Naive thymus-derived CD4-positive, alpha-beta T cell (primary cell): ENCODE measurements at places on chromosomes 6 and 20. TPM values are rescaled to one million over a fixed set of nuclear protein-coding genes. Genes with fewer than 3 reads are reported as not detected.

DNA sequence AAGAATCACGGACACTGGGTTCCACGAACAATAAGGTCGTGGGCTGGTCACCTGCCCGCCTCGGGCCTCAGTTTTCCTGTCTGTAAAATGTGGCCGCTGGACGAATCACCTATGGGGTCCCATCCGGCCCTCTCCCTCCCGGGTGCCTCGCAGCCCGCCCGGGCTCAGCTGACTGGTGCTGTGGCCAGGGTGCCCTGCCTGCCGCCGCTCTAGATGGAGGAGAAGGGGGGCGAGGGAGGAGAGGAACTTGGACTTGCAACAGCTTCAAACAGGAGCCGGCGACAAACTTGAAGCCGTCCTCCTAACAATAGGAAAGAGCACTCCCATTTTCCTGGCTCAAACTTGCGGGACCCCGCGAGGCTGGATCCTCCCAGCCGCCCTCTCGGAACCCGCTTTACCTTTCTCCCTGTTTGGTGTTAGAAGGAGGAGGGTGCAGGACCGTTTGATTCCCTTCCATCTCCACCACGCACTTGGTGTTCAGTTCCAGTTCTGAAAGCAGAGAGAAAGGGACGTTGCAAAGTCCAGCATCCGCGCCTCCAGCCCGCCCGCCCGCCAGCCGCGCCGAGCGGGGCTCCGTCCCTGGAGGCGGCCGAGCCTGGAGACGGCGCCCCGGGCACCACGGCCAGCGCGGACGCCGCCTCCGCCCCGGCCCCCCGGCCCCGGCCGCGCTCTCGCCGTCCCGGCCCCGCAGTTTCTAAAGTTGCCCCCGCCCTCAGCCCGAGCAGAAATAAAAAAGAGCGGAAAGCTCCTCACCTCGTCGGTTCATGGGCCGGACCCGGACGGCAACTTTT, 584 bp downstream of the KIF13A start:
- no peak overlapping the region for H3K4me3 ChIP-seq
- no peak for DNase-seq
- peaks cover 5% of the 10 kb centered on the region for H3K27me3 ChIP-seq
- H3K4me1 ChIP-seq: peaks cover 7% of the 10 kb centered on the region
- no peaks in the 10 kb centered on the region for H3K36me3 ChIP-seq
- no peak overlapping the region for H3K27ac ChIP-seq

The SRSF12 gene
- not detected in 2 replicates for total RNA-seq

GRCh38 chr6:138001750-138002349, 105.4 kb downstream of the PERP start:
- H3K36me3 ChIP-seq: no peaks in the 10 kb centered on the region
- no peaks in the 10 kb centered on the region for H3K27me3 ChIP-seq
- peak; percentile 57 for DNase-seq
- no peak overlapping the region for H3K4me3 ChIP-seq

The NHLRC1 gene
- total RNA-seq: 0.61 TPM

DNA sequence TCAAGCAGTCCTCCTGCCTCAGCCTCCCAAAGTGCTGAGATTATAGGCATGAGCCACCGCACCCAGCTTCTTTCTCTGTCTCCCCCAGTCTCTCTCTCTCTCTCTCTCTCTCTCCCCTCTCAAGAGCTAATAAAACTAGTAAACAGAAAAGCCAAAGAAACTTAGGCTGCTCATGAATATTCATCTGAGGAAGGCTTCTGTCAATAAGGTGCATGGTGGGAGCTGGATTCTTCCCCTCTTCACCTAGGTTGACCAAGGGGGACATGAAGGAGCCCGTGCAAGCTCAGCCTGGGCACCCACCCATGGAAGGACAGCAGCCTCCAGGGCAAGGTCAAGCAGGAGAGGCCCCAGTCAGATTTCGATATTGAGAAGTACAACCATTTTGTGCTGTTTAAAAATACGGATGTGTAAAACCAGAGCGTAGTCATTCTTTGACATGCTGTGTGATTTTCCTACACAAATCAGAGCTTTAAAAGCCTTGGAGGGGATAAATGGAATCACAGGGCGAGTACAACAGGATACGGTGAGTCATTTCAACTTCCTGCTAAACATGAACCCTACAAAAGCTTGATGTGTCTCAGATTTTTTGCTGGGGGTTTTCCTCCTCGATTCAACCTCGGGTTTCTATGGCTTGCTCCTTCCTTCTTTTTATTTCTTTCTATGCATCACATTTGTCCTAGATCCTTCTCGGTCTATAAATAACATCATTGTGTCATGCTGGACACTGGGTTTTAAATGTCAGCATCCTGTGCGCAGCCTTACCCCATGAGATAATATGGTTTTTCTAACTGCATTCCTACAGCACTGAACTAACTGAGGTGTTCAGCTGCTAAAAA, 368.9 kb upstream of the JARID2 start:
- no peaks in the 10 kb centered on the region for H3K27me3 ChIP-seq
- peaks cover 15% of the 10 kb centered on the region for H3K4me1 ChIP-seq
- peak overlapping the region; percentile 2 for H3K27ac ChIP-seq
- peak; percentile 38 for DNase-seq

The GHRH gene
- total RNA-seq: not detected

The THBS2 gene
- not detected for total RNA-seq

DNA sequence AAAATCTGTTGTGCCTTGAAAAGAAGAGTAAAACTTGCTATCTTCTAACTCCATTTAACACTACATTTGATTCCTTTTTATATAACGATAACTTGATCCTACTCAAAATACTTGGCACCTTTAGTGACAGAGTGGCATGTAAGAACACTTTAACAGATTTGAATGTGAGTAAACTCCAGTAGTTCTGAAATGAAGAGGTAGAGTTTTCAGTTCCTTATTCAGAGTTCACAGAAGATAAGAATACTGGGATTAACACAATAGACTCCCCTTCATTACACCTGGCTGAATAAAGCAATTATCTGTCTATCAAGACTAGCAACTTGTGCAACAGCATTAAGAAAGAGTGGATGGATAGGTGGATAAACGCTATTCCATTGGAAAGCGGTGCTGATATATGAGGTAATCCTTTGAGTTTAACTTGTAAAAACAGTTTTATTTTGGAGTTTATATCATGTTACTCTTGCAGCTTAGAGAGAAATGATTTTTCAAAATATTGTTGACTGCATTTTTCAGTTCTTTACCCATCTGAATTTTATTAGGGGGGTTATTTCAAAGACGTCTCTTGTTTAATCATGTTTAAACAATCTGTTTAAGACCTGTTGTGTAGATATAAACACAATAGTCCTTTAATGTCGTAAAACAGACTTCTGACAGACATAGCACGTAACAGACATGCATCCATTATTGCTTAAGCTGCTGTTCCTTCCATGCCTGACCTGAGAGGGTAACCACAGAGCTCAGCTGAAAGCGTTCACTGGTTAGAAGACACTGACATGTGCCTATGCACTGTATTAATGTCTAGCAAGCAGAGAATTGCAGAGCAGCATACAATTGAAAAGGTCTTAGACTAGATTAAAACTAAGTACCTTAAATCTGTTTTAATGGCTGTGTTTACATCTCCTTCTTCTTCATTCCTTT, 102.4 kb upstream of the SUPT3H start:
- H3K27ac ChIP-seq: no peak overlapping the region
- H3K4me3 ChIP-seq: no peak overlapping the region
- no peak for DNase-seq
- H3K27me3 ChIP-seq: no peaks in the 10 kb centered on the region

DNA sequence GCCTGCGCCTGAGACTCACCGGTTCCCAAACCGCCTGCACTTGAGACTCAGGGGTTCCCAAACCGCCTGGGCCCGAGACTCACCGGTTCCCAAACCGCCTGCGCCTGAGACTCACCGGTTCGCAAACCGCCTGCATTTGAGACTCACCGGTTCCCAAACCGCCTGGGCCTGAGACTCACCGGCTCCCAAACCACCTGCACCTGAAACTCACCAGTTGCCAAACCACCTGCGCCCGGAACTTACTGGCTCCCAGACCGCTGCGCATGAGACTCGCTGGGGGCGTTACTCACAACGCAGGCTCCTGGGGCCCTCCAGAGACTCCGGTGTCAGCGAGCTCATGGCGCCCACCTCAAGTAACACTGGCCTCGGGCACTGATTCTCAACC, 90.2 kb downstream of the DACT2 start:
- no peaks in the 10 kb centered on the region for H3K36me3 ChIP-seq
- H3K27me3 ChIP-seq: no peaks in the 10 kb centered on the region
- no peak overlapping the region for H3K4me3 ChIP-seq
- no peak overlapping the region for H3K27ac ChIP-seq
- H3K4me1 ChIP-seq: no peaks in the 10 kb centered on the region

DNA sequence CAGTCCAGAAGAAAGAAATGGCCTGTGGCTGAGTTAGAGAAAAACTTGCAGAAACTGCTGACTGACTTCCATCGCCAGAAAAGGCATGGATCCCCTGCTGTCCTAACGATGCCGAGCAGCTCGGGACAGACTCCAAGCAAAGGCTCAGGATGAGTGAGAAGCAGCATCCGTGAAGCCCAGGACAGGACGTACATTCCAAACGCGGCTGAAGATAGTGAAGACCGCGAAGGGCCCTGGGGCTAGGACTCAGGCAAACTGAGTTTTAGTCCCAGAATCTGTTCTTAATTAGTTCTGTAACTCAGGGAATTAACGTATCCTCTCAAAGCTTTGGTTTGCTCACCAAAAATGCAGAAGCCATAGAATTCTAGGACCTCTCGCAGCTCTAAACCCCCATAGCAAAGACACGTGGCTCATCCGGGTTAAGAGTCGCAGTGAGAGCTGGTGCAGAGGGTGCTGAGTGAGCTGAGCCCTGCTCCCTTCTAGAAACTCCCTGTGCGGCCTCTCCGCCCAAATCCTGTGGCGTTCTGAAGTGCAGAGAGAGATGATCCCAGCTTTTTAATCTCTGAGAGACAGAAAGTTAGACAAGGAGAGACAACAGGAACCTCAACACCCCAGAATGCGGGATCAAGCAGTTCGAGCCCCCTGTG, 132.9 kb upstream of the THBS2 start:
- no peak overlapping the region for H3K27ac ChIP-seq
- H3K27me3 ChIP-seq: no peaks in the 10 kb centered on the region
- no peaks in the 10 kb centered on the region for H3K4me1 ChIP-seq
- H3K36me3 ChIP-seq: no peaks in the 10 kb centered on the region

GRCh38 chr6:37648465-37649330, 49.0 kb downstream of the MDGA1 start:
- DNase-seq: peak; percentile 39
- no peak overlapping the region for H3K27ac ChIP-seq
- H3K4me3 ChIP-seq: no peak overlapping the region

DNA sequence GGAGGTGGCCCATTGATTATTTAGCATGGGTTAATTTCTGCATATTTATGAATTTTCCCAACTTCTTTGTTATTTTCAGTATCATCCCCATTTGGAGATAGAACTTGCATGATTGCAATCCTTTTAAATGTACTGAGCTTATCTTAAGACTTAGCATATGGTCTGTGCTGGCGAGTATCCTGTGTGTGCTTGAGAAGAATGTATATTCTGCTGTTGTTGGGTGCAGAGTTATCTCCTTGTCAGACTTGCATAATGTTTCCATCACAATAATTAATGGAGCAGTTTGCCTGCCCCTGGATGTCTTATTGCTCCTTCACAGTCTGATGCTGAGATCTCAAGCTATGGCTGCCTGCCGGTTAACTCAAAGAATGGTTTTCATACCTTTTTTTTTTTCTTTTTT, 112.6 kb downstream of the CDYL start:
- no peaks in the 10 kb centered on the region for H3K27me3 ChIP-seq
- H3K4me3 ChIP-seq: no peak overlapping the region
- H3K4me1 ChIP-seq: no peaks in the 10 kb centered on the region
- DNase-seq: no peak
- peaks cover 22% of the 10 kb centered on the region for H3K36me3 ChIP-seq

DNA sequence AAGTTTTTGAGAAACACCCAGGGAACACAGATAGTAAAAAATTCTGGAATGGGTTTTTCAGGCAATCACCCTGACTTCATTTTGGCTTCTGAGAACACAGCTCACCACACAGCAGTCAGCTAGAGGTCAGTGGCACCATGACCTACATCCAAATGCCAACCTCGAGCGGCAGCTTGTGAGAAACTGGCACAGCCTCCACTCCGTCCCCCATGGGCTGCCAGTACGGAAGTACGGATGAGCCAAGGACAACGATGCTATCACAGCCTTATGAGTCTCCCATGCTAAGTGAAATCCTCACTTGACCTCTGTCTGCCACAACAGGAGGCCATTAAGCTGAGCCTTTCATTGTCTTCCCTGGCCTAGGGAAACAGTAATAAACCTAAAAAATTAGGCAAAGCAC, 32.0 kb downstream of the KIF16B start:
- H3K4me3 ChIP-seq: no peak overlapping the region
- H3K27ac ChIP-seq: no peak overlapping the region
- H3K36me3 ChIP-seq: no peaks in the 10 kb centered on the region
- no peaks in the 10 kb centered on the region for H3K4me1 ChIP-seq
- DNase-seq: no peak

DNA sequence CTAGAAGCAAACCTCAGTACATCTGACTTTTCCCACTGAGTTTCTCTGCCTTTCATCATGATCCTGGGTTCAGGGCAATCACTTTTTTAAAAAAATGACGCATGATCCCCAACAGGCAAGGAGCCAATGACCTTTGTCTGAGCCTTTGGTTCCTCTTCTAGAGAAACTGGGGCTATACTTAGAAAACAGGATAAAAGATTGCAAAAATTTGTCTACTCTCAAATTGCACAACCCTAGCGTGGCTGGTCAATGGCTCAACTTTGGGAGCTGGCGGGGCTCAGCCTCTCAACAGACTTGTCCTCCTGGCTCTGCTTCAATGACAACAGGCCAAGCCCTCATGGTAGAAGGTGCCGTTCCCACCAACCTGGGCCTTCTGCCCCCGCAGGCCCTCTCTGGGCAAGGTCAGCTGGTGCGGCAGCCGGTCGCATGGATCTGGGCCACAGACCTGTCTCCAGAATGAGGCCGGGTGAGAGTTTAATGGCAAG, 48.7 kb downstream of the PDYN start:
- no peak for DNase-seq
- no peak overlapping the region for H3K4me3 ChIP-seq
- no peak overlapping the region for H3K27ac ChIP-seq

The ZBTB2 gene
- 26.7 TPM for total RNA-seq

GRCh38 chr6:134317471-134318131, at the start of gene SGK1:
SGK1 (minus strand) TSS chr6:134318112; CDS start chr6:134317460, 652 bp downstream.
- H3K27ac ChIP-seq: peak within 1 kb of the TSS; percentile 37
- peak; percentile 6 for DNase-seq
- no peaks in the 10 kb centered on the region for H3K27me3 ChIP-seq
- no peaks in the 10 kb centered on the region for H3K36me3 ChIP-seq
- peak within 1 kb of the TSS; percentile 68 for H3K4me3 ChIP-seq

The OTOR gene
- not detected for total RNA-seq

The PKIB gene
- total RNA-seq: 0.92 TPM

GRCh38 chr6:133890711-133891148, 1.8 kb downstream of the TCF21 start:
- peak overlapping the region; percentile 55 for H3K4me3 ChIP-seq
- H3K27me3 ChIP-seq: peaks cover 44% of the 10 kb centered on the region
- H3K27ac ChIP-seq: no peak overlapping the region

- no peak for DNase-seq
- H3K27me3 ChIP-seq: no peaks in the 10 kb centered on the region
- H3K27ac ChIP-seq: peak overlapping the region; percentile 21
- H3K36me3 ChIP-seq: no peaks in the 10 kb centered on the region
- H3K4me3 ChIP-seq: no peak overlapping the region
- peaks cover 57% of the 10 kb centered on the region for H3K4me1 ChIP-seq
Measured at GRCh38 chr6:149368065-149368464, 32.0 kb upstream of the SUMO4 start.
